ENCODE measurements at places on chromosomes 1 and 21. TPM values are rescaled to one million over a fixed set of nuclear protein-coding genes. Genes with fewer than 3 reads are reported as not detected.

LENEP gene
- not detected for total RNA-seq

NUP133 gene
- 29.4 TPM for total RNA-seq

TCP10L gene
- total RNA-seq = 0.73 TPM

CLCNKB gene
- total RNA-seq = 0.33 TPM

- peaks cover 18% of the 10 kb centered on the region for H3K27me3 ChIP-seq
- H3K4me3 ChIP-seq = peak overlapping the region; percentile 44
These were observed 13.2 kb downstream of the KLHDC8A start for GRCh38 chr1:205343431-205344065.

- no peak overlapping the region for H3K27ac ChIP-seq
- H3K27me3 ChIP-seq = no peaks in the 10 kb centered on the region
These were observed 88.0 kb downstream of the NEK7 start for GRCh38 chr1:198244772-198245171.

All from breast epithelium (tissue), 4 donors.